ENCODE measurements at places on chromosomes 1 and 21. TPM values are rescaled to one million over a fixed set of nuclear protein-coding genes. Genes with fewer than 3 reads are reported as not detected.

The UBASH3A gene
- total RNA-seq: not detected

The DDR2 gene
- 15.1 TPM for total RNA-seq

The C8B gene
- not detected for total RNA-seq

The PRAMEF14 gene
- total RNA-seq: not detected

The PTGFR gene
- 3.5 TPM for total RNA-seq

The SLC30A2 gene
- 1.8 TPM for total RNA-seq

The STK40 gene
- 73.1 TPM for total RNA-seq

The OR2L2 gene
- total RNA-seq: not detected

The TAF12 gene
- total RNA-seq: 19.3 TPM

The SERPINC1 gene
- not detected for total RNA-seq

The FAM163A gene
- total RNA-seq: not detected

The TNNI3K gene
- not detected for total RNA-seq

Measured in lower leg skin (tissue), 4 donors.